ENCODE measurements at places on chromosomes 5 and 9.

DNA sequence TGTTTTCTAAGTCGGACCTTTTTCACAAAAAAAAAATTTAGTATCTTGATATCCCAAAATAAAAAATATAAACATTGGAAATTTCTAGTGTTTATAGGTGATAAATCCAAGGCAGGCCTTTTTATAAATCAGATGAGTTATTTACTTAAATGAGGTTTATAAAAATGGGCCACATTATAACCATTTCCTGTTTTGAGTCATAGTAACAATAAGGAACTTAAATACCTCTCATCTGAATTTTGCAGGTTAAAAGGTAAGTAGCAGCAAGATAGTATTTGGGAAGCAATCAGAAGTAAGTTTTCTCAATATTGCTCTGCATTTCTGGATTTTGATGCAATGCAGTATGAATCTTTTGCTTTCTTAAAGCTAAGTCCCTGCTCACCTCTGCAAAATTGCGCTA lies 3.9 kb downstream of the SPTAN1 start:
- DNase-seq, result no peak

DNA sequence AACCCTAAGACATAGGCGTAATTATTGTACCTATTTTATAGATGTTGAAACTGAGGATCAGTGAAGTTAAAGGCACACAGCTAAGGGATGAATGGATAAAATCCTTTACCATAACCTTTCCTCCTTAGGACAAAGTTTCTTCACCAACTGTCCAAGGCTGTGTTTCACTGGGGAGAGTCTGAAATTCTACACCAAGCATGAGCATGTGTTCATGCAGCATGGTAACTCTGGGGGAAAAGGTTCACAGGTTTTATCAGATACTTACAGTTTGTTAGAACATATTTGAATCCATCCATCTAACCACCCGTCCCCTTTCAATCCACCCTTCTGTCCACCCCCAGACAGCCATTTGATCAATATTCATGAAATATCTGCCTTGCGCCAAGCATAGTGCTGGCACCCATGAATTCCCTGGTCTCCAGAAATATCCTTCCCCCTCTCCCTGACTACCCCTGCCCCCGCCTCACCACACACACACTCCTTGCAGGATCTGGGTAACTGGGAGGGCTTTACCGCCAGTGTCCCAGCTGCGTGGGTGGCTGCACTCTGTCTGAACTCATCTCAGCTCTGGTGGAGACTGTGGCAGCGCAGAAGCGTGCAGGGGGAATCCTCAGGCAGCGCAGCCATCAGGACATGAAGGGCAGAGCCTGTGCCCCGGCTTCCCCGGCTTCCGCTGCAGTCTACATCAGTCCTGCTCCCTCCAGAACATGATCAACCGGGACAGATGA lies 6.3 kb upstream of the KCNIP1 start:
- DNase-seq, result no peak

GRCh38 chr5:53133020-53133419 lies 23.5 kb upstream of the MOCS2 start:
- DNase-seq, result no peak

GRCh38 chr9:121240472-121241135 lies 27.4 kb upstream of the GSN start:
- DNase-seq, result no peak

GRCh38 chr5:89901983-89902382 lies 507.6 kb downstream of the CETN3 start:
- DNase-seq, result no peak

DNA sequence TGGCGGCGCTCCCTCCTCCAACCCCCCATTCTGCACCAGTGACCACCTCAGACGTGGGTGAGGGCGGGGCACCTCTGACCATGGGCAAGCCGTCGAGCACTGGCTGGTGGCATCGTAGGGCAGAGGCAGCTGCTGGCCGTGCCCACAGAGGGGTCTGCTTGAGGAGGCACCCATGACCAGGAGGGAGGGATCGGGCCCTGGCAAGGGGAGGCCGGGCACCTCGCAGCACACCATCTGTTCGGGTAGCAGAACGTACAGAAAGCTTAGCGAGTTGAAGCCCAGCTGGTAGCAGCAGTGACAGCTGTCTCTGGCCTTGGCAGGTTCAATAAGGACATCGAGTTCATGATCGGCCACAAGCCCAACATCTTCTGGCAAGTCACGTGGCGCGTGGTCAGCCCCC lies 4.3 kb upstream of the SLC6A18 start:
- DNase-seq, result no peak

- no peak for DNase-seq
Observed at GRCh38 chr5:143564417-143564816, 160.9 kb upstream of the NR3C1 start.

- DNase-seq, result no peak
Observed at GRCh38 chr5:78974011-78974410, 11.1 kb downstream of the ARSB start.

DNA sequence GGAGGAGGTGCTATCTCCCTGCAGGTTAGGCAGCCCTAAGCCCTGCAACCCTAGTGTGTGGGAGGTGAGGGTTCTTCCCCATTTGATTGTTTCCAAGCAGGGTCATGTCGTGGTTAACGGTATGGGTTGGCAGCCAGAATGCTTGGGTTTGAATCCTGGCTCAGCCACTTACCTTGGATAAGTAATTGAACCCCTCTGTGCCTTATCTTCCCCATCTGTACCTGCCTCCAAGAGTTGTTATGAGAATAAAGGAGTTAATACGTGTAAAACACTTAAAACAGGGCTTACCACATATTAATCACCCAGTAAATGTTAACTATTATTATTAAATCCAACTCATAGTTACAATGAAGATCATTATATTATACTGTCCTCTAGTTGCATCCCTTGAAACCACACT lies 52.2 kb upstream of the SPATA31E1 start:
- DNase-seq, result no peak
